ENCODE measurements at places on chromosomes 2 and 18.

DNA sequence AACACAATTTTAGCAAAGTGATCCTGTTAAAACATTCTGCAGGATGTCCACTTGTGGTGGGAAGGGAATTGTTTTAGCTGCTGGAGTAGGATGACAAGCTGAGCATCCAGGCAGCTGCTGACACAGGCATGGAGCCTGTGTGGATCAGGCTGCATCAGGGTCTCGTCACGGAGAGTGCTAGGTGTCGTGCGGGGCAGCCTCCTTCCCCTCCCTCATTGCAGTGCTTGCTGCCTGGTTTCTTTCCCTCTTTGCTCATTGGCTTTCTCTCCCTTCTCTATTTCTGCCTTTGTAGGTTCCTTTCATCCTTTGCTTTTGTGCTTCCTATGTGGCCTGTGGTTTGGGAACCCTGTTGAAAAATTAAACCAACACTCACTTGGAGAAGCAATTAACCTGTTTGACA is 172.9 kb downstream of the TPGS2 start:
- DNase-seq: no peak

- DNase-seq: no peak
Measured at GRCh38 chr2:217216982-217217381, 357.1 kb upstream of the TNP1 start.

- DNase-seq: no peak
Measured at GRCh38 chr18:70454704-70455322, 166.0 kb downstream of the SOCS6 start.

- no peak for DNase-seq
Measured at GRCh38 chr2:29561181-29561580, 360.2 kb downstream of the ALK start.

- no peak for DNase-seq
Measured at GRCh38 chr2:7429733-7430132, 512.5 kb downstream of the RNF144A start.

DNA sequence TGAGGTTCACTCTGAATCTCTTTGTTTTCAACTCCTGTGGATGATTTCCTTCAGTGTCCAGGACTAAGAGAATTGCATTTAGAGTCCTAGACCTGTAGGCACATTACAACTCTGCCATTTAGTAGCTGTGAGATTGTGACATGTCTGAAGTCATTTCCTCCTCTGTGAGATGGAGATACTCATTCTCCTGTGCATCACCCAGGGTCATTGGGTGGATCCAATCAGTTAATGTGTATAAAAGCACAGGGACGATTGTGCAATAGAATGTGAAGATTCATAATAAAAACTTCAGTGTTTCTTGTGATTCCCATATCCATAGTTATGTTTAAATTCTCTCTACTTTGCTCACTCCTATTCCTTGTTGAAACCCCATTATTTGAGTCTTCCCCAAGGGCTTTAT is 113.6 kb downstream of the DIS3L2 start:
- no peak for DNase-seq

DNA sequence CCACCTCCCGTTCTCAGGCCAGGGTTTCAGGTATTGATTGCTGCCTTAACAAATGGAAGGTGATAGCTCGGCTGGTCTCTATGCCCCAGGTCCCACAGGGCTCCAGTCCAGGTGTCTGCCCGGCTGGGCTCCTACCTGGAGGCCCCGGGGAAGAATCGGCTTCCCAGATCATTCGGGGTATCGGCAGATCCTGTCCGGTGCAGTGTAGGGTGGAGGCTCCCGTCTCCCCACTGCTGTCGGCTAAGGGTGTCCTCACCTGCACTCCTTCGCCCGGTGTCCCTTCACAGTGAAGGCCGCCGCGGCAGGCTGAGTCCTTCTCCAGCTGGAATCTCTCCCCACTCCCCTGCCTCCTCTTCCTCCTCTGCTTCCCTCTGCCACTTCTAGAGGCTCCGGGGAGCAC is 573.9 kb upstream of the SALL3 start:
- no peak for DNase-seq

DNA sequence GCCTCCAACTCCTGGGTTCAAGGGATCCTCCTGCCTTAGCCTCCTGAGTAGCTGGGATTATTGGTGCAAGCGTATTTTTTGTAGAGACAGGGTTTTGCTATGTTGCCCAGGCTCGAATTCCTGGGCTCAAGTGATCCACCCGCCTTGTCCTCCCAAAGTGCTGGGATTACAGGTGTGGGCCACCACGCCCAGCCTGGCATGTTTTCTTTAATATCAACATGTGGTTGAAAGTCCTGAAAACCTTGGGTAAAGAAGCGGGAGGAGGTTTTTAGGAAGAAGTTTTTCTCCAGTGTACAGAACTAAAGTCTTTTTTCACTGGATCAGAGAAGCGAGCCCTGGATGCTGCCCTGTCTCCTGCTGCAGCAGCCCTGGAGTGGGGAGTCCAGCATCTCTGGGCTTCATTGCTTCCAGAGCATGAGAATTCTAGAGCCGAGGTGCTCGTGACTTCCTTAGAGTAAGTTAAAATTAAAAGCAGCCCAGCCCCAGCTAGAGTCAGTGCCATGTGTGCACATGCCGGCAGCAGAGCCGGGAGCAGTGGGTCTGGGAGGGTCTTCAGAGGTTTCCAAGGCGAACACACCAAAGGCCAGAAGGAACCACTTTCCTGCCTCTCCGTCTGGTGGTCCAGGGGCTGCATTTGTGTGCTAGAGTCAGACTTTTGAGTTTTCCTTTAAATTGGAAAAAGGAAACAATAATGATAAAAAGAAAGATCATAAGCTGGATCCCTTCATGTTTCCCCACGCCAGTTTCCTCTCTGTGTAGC is 31.2 kb downstream of the ITGB1BP1 start:
- DNase-seq: no peak

DNA sequence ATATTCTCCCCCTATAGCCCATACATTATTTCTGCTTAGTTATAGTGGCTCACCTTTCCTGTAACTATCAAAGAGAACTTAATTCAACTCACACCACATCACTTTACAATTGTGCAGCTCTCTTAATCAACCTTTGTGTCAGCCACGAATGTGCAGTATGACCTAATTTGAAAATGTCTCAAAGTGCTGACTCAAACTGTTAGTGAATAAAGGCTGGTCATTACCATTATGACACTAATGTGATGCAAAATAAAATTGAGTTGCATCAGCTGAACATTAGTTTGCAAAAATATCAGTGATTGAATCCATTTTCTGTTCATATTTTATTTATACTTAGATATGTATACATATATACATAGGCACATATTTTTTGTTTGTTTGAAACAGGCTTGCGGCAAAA is 251.8 kb downstream of the MEIS1 start:
- no peak for DNase-seq

GRCh38 chr18:26621161-26622026 is 73.0 kb upstream of the KCTD1 start:
- no peak for DNase-seq

DNA sequence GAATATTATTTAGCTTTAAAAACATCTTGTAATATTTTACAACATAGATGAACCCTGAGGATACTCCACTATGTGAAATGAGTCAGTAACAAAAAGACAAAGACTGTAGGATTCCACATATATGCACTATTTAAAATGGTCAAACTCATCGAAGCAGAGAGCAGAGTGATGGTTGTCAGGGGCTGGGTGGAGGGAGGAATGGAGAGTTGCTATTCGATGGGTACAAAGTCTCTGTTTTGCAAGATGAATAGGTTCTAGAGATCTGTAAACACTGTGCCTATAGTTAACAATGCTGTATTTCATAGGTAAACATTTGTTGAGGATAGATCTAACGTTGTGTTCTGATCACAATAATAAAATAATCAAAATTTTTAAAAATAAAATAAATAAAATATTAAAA is 1675.9 kb upstream of the CELF4 start:
- no peak for DNase-seq
